ENCODE measurements at places on chromosomes 16 and 17.

DNA sequence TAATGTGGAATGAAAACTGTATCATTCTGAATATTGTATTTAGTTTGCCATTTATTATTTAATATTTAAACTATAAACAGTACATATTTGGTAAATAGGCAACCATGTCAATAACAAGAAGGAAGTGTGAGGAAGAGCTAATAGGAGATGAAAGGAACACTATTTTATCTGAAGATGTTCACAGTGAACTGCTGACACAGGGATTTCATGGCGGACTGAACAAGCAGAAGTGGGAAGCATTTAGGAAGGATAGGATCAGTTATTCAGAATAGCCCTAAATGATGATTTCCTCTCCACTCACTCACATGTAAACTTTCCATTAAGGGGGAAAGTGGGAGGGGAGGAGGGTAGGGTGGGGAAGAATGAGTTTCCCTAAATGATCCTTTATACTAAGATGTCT, 682.4 kb downstream of the TOX3 start:
- DNase-seq, result no peak

- DNase-seq, result no peak
Observed at GRCh38 chr16:23491490-23492391, 18.6 kb downstream of the GGA2 start.

DNA sequence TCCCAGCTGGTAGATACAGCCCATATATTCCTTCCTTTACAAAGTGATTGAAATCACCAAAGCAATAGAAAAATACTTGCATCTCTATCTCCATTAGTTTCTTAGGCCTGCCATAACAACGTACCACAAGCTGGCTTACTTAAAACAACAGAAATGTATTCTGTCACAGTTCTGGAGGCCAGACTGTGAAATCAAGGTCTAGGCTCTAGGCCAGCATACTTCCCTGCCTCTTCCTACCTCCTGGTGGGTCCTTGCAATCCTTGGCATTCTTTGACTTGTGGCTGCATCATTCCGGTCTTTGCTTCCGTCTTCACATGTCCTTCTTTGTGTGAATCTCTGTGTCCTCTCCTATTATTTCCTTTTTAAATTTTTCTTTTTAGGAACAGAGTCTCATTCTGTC, 62.5 kb downstream of the ERCC4 start:
- no peak for DNase-seq

DNA sequence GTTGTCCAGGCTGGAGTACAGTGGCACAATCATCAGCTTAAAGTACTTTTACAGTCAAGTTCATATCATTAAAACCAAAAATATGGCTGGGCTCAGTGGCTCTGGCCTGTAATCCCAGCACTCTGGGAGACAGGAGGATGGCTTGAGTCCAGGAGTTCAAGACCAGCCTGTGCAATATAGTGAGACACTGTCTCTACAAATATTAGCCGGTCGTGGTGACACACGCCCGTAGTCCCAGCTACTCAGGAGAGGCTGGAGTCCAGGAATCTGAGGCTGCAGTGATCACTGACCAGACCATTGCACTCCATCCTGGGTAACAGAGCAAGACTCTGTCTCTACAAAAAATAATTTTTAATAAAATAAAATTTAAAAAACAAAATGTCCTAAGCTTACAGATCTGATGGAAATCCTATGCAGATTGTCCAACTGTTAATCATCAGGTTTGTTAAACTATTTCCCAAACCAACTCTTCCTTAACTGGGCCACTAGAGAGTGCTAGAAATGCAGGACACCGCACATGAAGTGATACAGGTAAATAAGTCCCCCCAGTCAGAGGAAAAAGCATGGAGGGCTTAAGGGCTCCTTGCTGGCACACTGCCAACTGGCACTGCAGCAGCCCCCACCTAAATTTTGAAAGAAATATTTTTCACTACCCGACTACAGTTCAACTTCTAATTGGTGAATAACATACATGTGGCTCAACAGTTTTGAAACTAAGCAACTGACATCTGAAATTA, 2.8 kb downstream of the USP22 start:
- no peak for DNase-seq

DNA sequence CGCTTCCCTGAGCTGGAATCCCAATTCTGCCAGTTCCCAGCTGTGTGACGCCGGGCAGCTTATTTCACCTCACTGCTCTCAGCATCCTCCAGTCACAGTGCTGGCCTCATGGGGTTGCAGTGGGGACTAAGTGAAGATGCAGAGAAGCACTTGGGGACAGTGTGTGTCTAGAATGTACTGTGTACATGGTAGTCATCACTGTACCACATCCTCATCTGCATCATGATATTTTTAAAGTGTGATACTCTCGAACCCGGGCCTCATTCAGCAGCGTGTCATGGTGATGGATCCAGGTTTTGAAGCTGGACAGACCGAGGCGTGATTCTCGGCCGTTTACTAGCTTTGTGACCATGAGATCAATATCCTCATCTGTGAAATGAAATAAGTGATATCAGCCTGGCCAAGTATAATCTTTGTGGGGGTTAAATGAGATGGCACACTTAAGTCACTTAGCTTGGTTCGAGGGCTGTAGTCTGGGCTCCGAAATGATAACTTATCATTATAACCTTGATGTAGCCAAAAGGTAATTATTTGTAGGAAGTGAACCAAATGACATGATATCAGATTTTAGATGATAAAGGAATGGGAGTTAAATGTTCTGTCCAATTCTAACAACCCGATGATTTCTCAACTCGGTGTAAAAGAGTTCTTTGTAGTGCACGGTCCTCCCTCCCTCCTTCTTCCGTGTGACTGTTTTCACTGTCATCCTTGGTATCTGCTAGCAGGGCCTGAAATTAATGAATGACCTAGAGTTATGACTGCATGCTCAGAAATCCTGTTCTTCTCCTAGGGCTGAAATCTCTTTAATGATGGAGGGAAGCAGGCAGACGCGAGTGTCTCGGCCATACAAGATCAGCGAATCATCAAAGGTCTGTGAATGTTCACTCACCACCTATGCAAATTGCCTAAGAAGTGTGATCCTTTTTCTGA, 2.0 kb downstream of the KLHL36 start:
- DNase-seq, result no peak

- DNase-seq, result no peak
Observed at GRCh38 chr17:5509482-5509881, 23.1 kb downstream of the MIS12 start.

DNA sequence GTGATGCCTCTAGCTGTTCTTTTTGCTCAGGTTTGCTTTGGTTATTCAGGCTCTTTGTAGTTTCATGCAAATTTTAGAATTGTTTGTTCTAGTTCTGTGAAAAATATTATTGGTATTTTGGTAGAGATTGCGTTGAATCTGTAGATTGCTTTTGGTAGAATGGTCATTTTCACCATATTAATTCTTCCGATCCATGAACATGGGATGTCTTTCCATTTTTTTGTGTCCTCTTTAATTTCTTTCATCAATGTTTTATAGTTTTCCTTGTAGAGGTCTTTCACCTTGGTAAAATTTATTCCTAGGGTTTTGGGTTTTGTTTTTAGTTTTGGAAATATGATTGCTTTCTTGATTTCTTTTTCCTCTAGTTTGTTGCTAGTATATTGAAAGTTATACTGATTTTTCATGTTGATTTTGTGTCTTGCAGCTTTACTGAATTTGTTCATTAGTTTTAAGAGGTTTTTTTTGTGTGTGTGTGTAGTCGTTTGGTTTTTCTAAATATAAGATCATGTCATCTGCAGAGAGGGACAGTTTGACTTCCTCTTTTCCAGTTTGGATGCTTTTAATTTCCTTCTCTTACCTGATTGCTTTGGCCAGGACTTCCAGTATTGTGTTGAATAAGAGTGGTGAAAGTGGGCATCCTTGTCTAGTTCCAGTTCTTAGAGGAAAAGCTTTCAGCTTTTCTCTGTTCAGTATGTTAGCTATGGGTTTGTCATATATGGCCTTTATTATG, 42.4 kb downstream of the NSRP1 start:
- no peak for DNase-seq

GRCh38 chr16:25910971-25911370, 219.2 kb downstream of the HS3ST4 start:
- no peak for DNase-seq

DNA sequence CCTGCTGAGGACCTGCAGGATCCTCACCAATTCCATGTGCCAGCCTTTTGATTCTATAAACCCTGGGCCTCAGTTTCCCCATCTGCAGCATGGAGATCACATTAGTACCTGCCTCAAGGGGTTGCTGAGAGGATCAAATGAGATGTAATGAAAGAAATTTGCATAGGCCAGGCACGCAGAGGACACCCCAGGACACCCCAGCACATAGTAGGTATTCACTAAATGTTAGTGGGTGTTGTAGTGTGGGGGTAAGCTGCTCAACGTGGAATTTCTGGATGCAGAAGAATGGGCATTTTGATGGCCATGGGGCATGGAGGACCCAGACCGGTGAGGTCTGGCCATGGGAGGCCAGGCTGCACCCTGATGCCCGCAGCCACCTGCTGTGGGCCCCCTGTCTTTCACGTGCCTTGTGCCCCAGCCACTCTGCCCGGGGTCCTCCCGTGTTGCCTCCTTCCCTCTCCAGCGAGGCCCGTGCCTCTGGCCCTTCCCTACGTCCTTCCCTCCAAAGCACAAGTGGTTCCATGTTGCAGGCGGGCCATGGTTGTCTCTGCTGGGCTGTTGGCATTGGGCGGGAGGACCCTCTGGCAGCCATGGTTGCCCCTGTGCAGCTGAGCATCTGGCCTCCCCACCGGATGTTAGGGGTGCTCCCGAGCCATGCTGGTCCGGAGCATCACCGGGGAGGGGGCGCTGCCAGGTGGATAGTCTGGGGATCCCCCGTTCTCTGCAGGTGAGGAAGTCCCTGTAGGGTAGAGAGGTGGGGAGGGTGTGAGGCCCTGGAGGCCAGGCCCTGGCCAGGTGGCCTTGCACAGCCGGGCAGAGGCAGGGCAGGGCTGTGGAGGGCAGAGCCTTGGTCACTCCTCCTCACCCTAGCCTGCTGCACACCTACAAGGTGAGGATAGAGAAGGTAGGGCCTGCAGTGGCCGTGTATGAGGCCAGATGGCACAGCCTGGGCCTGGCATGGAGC, 8.6 kb downstream of the MAP2K3 start:
- DNase-seq, result no peak

- DNase-seq, result no peak
Observed at GRCh38 chr16:79902351-79902750, 301.8 kb upstream of the MAF start.

DNA sequence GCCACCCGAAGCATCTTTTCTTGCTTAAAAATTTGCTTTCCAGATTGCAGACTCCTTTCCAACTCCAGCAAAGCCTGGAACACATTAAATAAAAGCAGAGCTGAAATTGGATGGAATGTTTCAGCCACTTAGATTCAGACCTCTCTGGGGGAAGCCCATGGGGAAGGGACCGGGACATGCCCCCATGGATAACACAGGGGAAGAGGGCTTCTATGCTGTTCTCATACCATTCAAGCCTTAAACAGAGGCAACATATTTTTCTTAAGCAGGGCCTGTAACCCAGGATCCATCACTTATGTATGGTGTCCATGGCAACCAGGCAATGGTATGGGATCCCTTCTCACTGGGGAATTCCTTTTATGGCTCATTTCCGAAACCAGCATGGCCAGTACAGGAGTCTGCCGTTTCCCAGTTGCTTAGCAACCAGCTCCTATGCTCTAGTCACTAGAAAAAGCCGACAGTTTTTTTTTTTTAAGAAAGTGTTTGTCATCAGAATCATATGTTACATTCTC, 62.0 kb upstream of the MARCHF10 start:
- no peak for DNase-seq
